ENCODE measurements at places on chromosomes 1 and 21.
A peak's percentile ranks its signal among the peaks of the same experiment; 100 is the strongest.

DNA sequence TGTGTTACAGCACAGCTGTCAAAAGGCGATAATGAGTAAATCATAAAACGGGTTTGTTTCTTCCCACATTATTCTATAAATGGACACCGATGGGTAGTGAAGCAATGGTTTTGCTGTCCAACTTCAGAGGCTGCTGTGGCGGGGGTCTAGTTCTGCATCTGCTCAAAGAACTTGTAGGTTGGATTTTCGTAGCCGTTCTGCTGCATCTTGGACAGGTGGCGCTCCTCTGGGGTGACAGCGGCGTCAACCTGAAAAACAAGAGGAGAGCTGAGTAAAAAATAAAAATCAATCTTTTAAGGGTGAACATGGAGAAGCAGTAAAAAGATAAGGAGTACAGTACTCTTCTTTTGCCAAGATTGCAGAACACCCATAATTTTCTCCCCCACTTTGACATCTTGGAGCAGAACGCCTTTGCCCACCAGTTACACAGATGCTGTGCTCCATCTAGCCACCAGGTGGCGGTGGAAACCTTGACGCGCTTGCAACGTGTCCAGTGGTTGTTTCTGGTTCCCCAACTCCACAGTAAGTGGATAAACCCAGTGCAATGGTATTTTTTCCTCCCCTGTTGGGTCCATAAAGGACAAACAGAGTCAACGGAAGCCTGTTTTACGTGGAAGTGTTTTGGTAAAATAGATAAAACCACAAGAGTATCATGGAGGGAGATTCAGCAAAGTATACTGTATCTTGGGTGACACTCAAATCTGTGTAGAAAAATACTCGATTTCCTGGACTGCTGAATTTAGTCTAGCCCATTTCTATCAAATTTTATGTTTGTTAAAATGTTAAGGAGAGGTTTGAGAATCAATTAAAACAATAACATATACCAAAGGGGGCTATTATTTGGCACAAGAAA, 147.0 kb downstream of the GABPA start:
- DNase-seq = peak; percentile 27

DNA sequence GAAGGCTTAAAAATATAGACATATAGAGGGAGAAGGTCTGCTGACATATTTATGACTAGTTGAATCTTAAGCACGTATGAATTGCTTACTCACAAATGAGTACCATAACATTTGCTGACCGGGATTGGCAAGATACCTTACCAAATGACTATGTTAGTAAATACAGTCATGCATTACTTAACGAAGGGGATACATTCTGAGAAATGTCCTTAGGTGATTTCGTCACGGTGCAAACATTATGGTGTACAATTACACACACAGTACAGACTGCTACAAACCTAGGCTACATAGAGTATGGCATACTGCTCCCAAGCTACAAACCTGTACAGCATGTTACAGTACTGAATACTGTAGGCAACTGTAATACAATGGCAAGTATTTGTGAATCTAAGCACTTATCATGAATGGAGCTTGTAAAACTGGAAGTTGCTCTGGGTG, 19.4 kb upstream of the UBE2U start:
- DNase-seq = no peak

DNA sequence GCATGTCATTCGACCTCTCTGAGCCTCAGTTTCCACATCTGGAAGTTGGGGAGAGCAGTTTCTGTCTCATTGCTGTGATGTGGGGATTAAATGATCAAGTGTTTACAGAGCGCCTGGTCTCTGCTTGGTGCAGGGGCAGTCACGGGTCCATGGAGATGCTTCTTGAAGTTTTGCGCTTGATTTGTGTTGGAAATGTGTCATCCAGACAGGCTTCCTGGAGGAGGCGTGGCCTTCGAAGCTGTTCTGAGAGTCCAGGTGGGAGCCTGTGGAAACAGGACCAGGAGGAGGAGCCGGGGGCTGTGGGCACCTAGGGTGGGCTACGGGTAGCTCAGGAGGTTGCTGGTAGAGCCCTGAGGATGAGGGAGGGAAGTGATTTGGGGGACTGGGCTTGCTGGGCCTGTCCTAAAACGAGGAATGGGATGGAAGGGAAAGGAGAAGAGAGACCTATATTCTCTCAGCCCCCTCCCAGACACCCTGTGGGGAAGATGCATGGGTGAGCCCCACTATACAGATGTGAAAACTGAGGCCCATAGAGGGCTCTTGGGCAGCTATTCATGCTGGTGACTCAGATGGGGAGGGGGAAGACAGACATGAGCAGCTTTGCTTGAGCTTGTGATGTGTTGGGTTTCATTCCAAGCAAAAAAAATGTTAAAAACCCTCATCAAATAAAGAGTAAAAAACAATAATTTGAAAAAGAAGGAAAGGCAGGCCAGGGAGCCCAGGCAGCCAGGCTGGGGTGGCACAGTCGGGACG, 107.2 kb upstream of the WNT4 start:
- no peak for DNase-seq

- DNase-seq = peak; percentile 57
Observed at GRCh38 chr1:159945483-159946241, at the start of gene IGSF9. IGSF9 (minus strand) TSS chr1:159945613; CDS start chr1:159943454, 2,159 bp downstream.

DNA sequence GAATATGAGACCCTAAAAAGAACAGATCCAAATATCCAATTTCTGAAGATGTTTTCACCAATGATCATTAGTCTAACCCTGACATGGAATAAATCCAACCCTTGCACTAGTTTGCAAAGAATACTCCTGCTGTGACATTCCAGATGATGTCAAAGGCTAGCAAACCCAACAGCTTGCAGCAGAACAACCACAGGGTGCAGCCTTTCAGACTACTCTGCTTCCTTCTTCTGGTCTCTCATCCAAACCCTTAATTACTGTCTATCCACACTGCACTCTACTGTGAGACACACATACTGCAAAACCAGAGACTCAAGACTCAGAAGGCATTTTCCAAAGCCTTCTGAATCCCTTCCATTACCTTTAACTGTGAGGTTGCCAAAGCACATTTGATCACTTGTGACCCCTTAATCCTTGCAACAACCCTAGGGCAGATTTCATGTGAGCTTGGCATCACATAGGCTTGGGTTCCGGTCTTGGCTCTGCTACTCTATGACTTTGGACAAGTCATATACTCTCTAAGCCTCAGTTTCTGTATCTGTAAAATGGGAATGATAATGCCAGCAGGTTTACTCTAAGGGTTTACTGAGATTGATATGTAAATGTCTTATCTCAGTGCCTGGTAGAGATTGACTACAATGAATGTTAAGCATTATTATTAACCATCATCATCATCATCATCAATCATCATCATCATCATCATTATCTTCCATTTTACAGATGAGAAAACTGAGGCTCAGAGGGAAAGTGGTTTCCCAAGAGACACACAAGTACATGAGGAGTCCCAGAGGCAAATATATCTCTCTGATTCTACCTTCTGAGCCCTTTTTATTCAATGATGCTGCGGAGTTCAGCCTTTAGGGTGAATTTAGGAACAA, 94.5 kb downstream of the SYF2 start:
- no peak for DNase-seq

DNA sequence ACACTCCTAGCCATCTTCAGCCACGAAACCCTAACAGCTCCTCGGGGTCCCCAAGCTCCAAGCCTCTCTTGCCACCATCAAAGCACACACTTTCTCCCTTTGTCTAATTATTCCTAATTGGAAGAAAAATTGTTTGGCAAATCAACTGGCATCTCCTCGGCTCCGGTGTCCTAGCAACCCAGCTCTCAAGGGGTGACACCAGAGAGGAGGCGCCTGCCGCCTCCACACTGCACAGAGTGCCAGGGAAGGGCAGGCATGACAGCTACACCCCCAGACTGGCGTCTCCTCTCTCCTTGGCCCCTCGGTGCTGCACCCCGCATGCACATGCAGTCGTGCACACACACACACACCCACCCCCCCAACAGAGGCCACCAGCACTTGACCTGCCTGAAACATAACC, 18.2 kb upstream of the GJB5 start:
- no peak for DNase-seq

GRCh38 chr1:77925518-77925917, 37.1 kb downstream of the NEXN start:
- no peak for DNase-seq

DNA sequence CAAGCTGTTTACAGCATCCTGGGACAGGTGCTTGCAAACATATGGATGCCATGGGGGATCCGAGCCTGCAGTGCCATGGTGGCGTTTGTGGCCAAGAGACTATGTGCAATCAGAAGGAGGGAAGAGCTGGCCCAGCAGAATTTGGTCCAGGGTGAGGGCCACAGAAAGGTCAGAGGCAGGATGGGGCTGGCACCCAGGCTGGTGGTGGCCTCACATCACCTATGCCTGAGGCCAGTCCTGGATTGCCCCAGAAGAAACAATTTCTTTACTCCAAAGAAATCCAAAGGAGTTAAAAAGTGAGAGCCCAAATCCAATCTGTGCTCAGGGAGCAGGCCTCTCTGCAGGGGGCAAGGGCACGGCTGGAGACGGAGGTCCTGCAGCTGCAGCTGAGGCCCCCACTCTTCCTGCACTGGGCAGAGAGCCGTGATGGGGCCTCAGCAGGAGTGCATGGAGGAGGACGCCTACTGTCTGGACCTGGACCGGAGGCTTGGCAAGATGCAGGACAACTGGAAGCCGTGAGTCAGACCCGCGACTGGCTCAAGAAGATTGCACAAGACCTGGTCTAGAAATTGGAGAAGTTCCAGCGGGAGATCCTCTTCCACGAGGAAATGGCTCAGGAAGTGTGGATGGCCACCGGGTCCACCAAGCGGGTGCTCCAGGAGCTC, 163.5 kb downstream of the RYR2 start:
- DNase-seq = no peak

- no peak for DNase-seq
Observed at GRCh38 chr1:247841796-247842195, at the start of gene OR11L1. OR11L1 (minus strand) TSS chr1:247841896; CDS start chr1:247841896, 0 bp downstream.

DNA sequence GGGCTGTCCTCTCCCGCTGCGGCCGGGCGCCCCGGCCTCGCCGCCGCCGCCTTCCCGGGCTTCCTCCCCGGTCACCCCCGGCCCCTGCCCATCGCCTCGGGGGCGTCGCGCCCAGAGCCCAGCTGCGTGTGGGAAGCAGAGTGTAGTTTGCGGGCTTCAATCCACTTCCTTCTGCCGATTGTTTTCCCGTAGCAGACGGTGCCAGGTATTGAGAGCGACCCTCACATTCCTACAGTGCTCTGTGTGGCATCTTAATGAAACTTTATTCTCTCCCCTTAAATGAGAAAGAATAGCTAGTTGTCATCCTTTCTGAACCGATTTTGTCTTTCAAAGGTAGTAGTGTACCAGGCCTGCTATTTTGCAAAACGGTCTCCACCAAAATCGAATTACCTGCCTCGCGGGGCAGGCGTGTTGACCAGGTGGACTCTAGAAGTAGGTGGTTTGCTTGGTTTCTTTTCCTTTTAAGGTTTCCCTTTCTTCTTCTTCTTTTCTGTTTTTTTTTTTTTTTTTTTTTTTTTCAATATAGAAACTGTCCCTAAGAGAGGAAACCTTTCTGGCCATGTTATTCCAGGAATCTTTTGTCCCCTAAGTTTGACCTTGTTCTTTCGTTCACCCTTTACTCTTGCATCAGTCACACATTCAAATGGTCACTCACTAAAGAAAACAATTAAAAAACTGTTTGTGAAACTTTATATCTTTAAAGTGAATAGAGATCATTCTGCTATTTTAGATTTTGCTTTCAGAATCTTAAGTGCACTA, 881 bp downstream of the USP25 start:
- DNase-seq = no peak

- DNase-seq = no peak
Observed at GRCh38 chr1:84719543-84720217, 29.4 kb upstream of the SSX2IP start.

- no peak for DNase-seq
Observed at GRCh38 chr21:16180614-16181013, 450.8 kb downstream of the USP25 start.

DNA sequence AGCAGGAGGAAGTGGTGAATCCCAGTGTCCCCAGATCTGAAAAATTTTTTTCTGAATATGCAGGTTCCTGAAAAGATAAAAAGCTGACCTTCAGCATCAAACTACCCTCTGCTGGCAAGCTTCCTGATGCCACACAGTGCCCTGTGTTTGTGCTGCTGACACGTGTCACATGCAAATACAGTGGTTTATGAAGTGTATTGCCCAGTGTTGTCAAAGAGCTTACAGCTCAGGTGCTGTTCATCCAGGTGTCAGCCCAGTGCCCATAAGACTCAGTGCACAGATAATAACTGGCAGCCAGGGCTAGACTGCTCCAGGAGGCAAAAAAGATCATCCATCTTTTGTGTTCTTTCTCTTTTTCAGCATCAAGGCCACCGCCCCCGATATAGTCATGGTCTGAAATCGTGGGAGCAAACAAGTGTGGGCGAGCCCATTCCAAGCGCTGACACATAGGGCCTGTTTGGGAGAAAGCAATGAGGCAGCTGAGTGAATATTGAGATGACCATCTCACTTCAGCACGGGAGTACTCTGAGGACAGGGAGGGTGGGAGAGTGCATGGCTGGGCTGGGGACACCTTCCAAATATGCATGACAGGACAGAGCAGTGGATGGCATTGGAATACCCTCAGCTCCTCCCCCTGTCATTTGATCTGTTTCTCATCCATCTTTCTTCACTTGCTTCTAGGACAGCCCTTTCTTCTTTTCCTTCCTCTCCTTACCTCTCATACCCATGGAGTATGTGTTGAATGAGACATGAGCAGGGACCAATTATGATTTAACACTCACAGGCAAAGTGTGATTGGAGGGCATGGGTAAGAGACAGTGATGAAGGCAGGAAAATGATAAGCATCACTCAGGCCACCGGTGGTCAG, 6.4 kb upstream of the KCNK1 start:
- no peak for DNase-seq

DNA sequence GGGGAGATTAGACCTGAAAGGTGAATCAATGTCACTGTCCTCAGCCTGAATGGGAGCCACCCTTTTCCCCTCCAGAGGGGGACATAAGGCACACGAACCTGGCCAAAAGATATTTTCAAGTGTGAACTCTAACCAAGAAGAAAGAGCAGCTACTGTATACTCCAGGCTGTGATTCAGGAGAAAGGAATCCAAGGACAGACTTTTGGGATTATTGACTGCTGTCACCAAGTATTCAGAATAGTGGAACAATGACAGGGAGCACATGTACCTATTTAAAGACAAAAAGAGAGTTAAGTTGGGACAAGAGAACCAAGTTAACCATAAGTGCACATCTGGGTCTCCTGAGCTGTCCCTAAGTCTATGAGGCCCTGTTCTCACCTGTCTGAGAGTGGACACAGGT, 2.4 kb downstream of the ICMT start:
- no peak for DNase-seq
